CD8-positive, alpha-beta T cell (primary cell): ENCODE measurements at places on chromosomes 4 and X.

- DNase-seq, result no peak
These were observed 82.9 kb downstream of the STOX2 start for GRCh38 chr4:183987987-183988392.

DNA sequence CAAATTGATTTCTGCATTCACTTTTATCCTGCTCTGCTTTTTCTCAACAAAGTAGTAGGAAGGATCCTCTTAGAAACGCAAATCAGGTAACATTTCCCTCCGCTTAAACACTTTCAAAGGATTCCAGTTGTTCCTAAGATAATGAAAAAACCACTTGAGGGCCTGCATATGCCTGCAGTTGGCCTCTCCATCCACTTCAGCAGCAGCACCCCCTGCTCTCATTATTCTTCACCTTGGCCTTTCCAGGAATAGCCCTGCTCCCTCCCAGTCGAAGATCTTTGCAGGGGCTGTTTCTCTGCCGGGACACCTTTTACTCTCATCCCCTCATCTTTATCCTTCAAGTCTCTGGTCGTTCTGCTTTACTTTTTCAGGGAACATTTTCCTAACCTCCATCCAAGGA, 314.0 kb downstream of the INPP4B start:
- DNase-seq, result no peak

- DNase-seq, result no peak
These were observed 33.6 kb upstream of the ENPEP start for GRCh38 chr4:110442309-110442708.

GRCh38 chrX:12874581-12874980, 7.7 kb downstream of the TLR7 start:
- DNase-seq, result no peak

- no peak for DNase-seq
These were observed 45.3 kb upstream of the PGRMC1 start for GRCh38 chrX:119190831-119191230.

GRCh38 chr4:17778431-17778830, 3.0 kb downstream of the FAM184B start:
- DNase-seq, result no peak

GRCh38 chrX:39736216-39737211, 361.2 kb downstream of the BCOR start:
- no peak for DNase-seq

DNA sequence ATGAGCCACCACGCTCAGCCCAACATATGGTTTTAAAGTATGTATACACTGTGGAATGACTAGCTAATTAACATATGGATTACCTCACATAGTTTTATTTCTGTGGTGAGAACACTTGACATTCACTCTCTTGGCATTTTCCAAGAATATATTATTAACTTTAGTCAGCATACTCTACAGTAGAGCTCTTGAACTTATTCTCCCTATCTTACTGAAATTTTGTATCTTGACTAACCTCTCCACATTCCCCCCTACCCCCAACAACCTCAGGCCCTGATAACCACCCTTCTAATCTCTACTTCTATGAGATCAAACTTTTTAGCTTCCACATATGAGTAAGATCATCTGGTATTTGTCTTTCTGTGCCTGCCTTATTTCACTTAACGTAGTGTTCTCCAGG, 38.6 kb upstream of the AGA start:
- DNase-seq, result no peak

DNA sequence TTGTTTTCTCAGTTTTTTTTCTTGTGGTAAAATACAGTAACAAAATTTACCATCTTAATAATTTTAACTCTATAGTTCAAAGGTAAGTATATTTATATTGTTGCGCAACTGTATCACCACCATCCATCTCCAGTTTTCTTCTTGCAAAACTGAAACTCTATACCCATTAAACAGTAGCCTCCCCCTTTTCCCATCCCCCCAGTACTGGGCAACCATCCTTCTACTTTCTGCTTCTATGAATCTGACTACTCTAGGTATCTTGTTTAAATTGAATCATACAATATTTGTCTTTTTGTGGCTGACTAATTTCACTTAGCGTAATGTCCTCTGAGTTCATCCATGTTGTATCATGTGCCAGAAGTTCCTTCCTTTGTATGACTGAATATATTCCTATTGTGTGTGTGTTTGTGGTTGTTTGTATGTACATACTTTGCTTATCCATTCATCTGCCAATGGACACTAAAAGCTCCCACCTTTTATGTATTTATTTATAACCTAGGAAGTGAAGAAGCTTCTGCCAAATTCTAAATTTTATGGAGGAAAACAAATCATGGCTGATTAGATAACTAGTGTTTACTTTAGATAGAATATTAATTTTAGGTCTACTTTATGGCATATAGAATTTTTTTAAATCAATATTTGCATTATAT, 10.0 kb downstream of the ABHD18 start:
- no peak for DNase-seq

DNA sequence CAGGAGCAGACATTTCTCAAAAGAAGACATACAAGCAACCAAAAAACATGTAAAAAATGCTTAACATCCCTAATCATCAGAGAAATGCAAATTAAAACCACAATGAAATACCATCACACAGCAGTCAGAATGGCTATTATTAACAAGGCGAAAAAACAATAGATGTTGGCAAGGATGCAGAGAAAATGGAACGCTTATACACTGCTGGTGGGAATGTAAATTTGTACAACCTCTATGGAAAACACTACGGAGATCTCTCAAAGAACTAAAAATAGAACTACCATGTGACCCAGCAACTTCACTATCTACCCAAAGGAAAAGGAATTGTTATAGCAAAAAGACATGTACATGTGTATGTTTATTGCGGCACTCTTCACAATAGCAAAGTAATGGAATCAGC, 71.5 kb downstream of the PPP4R3C start:
- no peak for DNase-seq

DNA sequence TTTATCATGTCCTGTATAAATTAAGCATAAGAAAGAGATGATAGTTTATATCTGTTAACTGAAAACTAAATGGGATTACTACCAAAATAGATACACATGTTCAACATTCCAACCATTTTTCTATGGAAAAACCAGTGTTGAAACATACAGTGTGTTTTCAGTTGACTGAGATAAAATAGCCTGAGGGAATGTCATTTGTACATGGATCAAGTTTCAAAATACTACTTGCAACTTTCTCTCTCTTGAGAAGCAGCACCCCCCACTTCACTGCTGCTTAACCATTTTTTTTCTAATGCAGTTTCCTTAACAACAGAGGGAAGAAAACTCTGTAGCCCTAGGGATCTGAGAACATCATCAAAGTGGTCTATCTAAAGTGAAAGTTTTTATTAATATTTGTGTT, 70.8 kb downstream of the NPNT start:
- no peak for DNase-seq

GRCh38 chrX:77814210-77814609, 28.2 kb upstream of the ATRX start:
- no peak for DNase-seq

GRCh38 chr4:85607624-85608023, 132.7 kb downstream of the ARHGAP24 start:
- no peak for DNase-seq

GRCh38 chr4:54308110-54308509, 79.0 kb downstream of the PDGFRA start:
- DNase-seq, result no peak

DNA sequence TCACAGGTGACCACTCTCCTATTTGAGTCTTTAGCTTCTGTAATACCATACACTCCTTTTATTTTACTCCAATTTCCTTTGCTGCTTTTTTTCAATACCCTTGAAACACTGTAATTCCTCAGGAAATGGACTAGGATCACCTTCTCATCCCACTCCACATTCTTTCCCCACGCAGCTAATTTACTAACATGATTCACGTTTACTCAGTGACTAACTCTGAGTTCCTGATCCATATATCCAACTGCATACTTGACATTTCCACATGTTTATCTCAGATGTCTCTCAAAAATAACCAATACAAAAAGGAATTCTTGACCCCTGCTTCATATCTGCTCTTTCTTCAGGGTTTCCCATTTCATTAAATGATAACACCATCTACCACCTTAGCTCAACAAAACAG, 19.9 kb downstream of the RPS6KA6 start:
- no peak for DNase-seq

DNA sequence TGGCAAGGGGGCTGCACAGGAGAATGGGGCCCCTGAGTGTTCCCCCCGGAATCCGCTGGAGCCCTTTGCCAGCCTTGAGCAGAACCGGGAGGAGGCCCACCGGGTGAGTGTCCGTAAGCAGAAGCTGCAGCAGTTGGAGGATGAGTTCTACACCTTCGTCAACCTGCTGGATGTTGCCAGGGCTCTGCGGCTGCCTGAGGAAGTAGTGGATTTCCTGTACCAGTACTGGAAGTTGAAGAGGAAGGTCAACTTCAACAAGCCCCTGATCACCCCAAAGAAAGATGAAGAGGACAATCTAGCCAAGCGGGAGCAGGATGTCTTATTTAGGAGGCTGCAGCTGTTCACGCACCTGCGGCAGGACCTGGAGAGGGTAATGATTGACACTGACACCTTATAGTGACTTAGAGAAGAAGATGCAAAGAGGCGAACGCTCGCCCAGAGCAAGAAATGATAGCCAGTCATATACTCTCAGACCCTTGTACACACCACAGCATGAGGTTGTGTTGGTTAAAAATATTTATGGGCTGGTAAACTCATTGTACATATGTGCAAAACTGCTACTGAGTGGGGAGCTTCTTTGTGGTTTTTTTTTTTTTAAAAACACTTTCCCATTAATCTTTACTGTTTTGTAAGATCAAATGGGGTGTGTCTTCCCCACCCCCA, 52.5 kb downstream of the JADE1 start:
- DNase-seq, result no peak

DNA sequence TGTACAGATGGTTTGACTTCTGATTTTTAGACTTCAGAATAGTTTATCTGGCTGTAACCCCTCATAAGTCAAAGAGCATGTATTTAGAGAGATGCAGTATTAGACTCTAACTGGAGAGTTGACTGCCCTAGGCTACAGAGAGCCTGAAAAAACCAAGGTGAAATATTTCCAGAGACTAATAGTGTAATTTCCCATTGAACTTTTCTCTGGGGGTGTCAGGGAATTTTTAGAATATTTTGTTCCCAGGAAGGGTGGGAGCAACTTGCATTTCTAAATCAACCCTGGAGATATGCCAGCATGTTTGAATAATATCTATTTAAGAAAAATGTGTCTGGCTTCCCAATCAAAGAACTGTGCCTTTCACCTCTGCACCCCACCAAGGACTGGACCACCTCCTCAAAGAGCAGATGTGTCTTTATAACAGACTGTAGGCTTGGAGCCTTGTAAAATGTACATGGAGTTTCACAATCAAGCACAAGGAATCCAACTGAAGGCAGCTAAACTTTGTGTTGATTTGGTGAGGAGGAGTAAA, 2.0 kb downstream of the ANXA3 start:
- DNase-seq, result no peak

GRCh38 chrX:7787714-7788113, 55.3 kb upstream of the VCX start:
- DNase-seq, result no peak

GRCh38 chrX:16258882-16259281, 91.6 kb downstream of the MAGEB17 start:
- no peak for DNase-seq
